ENCODE measurements at places on chromosomes 2 and 18.

- no peak for DNase-seq
These were observed 81.1 kb upstream of the CD226 start for GRCh38 chr18:70028734-70029133.

DNA sequence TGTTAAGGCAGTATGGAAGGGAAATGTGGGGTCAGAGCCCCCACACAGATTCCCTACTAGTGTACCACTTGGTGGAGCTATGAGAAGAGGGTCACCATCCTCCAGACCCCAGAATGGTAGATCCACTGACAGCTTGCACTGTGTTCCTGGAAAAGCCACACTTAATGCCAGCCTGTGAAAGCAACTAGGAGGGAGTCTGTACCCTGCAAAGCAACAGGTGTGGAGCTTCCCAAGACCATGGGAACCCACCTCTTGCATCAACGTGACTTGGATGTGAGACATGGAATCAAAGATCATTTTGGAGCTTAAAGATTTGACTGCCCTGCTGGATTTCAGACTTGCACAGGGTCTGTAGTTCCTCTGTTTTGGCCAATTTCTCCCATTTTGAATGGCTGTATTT, 10.8 kb upstream of the SCN1A start:
- no peak for DNase-seq

DNA sequence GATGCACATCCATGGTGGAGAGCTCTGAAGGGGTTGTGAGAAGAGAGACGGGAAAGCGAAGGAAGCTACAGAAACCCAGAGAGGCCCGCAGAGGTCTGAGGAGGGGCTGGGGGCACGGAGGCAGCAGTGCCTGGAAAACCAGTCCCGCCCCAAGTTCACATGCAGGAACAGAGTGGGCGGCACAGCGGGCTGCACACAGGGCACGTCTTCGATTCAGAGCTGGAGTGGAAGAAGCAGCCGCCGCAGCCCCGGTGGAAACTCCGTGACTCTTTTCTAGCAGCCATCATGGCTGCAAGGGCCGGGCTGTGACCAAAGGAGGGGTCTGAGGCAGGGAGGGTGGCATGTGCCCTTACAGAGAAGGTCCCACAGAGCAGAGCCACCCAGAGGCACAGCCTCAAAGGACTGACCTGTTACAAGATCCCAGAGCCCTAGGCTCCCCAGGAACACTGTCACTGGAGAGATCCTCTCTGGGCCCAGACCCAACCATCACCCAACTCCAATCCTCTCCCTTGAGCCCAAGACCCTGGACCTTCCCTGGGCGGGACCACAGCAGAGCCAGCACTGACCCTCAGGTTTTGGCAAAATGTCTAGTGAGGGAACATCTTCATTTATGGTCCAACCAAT, 10.7 kb downstream of the PRKAG3 start:
- no peak for DNase-seq

- DNase-seq = no peak
These were observed 49.8 kb downstream of the REV1 start for GRCh38 chr2:99439971-99440505.

- peak; percentile 1 for DNase-seq
These were observed 65.2 kb upstream of the ST8SIA5 start for GRCh38 chr18:46821856-46822711.

GRCh38 chr18:75208836-75209128, 157 bp downstream of the PTGR3 start:
- no peak for DNase-seq

DNA sequence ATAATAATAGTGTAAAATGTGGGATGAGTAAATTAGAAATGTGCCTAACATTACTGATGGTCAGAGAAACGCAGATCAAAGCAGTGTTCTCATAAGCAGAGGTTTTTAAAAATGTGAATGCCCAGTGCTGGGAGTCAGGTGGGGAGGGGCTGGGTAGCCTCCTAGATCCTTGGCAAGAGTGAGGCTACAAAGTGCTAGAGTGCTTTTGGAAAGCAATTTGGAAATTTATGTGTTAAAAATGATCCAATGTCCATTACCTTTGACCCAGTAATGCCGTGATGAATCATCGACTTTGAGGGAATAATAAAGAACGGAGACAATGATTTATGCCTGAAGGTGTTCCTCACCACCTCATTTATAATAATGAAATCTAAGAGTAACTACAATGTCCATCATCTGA, 44.9 kb upstream of the TWIST2 start:
- no peak for DNase-seq

Measured in trophoblast cell (in vitro differentiated cells and primary cell).